Stimulated activated CD8-positive, alpha-beta memory T cell treated with anti-CD3 and anti-CD28 coated beads, Interleukin-2, amount 100 ng/mL, for 1 hour (primary cell): ENCODE measurements at places on chromosomes 12 and 14.
A peak's percentile ranks its signal among the peaks of the same experiment; 100 is the strongest.

DNA sequence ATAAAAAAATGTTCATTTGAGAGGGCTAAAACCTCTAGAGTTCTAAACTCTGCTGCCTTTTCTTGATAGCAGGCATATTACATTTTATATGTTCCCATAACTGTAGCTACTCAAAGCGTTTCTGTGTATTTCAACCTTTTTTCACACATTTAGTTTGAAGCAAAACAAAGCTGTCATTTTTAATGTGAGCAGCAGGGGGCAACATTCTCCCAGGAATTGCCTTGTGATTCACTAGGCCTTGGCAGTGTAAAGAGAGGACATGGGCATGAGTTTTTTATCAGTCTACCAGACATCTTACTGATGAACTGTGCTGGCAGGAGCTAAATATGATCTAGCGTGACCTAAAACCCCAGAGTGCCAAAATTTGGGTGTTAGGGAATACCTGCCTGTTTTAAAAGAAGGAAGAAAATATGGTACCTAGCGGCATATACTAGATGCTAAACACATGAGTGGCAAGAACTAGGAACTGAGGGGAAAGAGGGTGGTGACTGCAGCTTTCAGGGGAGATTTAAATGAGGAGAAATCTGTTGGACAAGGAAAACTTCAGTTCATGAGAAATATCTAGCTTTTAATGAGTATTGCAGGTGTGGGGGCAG is 65.3 kb downstream of the IFT43 start:
- DNase-seq, result peak; percentile 13

GRCh38 chr14:24834956-24835355 is 201.0 kb upstream of the GZMB start:
- no peak for DNase-seq

- no peak for DNase-seq
Observed at GRCh38 chr12:108315486-108316105, 23.5 kb downstream of the CMKLR1 start.

DNA sequence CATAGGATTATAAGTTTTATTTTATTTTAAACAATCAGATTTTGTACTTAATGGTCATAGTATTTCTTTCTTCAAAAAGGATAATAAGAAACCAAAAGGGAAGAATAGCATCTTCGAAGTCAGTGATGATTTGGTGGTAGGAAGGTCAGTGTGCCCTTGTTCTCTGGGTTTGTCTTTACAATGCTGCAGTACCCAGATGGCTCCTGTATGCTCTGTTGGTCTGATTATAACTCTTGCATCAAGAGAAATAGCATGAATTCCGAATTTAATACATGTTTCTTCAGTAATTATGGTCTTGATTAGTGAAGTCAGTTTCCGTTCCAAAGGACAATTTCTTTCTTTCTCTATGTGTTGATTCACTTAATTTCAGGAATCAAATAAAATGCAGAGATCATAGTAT is 180.2 kb downstream of the TMTC2 start:
- no peak for DNase-seq

DNA sequence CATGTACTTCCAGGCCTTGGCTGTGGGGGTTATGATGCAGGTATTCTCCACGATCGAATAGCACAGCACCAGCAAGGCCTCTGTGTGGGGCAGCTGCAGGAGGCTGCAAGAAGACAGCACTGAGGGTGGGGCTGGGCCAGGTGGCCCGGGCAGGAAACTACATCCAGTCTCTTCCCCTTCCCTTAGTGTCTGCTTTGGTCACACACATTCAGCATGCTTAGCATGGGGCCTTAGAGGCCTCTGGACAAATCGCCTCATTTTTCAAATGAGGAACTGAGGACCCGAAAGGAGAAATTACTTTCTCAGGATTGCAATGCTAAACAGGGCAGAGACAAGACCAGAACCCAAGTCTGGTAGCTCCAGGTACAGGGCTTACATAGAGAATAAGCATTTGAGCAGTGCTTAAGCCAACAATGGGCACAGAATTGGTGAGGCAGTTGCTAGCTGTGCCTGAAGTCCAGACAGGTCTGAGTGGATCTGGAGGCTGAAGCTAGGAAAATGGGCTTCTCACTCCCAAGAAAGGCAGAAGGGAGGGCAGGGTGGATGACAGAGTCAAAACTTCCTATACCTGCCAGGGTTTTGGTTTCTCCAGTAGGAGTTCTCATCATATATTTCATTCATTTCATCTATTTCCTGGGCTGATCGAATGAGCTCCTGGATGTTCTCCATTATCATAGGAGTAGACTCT is 3.5 kb downstream of the ACRBP start:
- no peak for DNase-seq

DNA sequence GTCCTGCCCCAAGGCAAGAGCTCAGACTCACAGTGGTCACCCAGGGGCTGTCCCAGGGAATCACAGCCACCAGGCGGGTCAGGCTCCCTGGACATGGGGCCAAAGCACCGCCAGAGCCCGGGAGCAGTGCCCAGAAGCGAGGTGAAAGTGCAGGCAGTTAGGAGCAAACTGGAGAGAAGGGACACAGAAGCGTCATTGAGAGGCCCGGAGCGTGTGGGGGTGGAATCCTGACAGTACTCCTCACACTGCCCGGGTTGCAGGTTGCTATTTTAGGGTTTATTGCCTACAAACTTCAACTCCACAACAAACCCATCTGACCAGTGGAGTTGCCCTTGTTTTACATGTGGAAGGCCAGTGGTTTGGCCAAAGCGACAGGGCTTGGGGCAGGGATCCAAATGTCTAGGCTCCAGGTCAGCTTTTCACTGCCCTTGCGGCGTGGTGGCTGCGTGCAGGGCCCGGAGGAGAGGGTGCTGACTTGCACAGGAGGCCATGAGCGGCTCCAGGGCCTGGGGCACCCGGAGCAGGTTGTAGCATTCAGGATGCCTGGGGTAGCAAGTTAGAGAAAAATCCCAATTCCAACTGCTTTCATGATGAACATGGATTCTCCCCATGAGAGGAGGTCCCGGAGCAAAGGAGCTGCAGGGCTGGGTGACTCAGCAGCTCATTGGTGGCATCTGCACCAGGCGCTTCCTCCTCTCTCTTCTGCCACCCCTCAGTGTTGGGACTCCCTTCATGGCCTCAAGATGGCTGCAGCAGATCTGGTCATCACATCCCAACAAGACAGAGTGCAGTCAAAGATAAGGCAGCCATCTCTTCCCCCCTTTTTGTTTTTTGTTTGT is 112.3 kb upstream of the NCOR2 start:
- no peak for DNase-seq

GRCh38 chr12:5627053-5627630 is 195.2 kb downstream of the NTF3 start:
- no peak for DNase-seq

GRCh38 chr12:79927772-79928474 is 7.0 kb downstream of the PPP1R12A start:
- DNase-seq, result peak; percentile 16

GRCh38 chr14:102192840-102193502 is 53.3 kb downstream of the WDR20 start:
- DNase-seq, result no peak
